Sigmoid colon (tissue), 7 donors: ENCODE measurements at places on chromosomes 5 and 9. TPM values are rescaled to one million over a fixed set of nuclear protein-coding genes. Genes with fewer than 3 reads are reported as not detected.

TMCO6 gene
- total RNA-seq: 32.6 TPM

PCDHGB7 gene
- total RNA-seq: 19.4 TPM

ORM2 gene
- not detected for total RNA-seq

FOXE1 gene
- total RNA-seq: not detected

ALDOB gene
- total RNA-seq: not detected

TNFSF15 gene
- total RNA-seq: 10.7 TPM

SLC36A3 gene
- total RNA-seq: not detected

NSA2 gene
- 157 TPM for total RNA-seq

NAIF1 gene
- total RNA-seq: 5.8 TPM

OTP gene
- not detected for total RNA-seq

CSF1R gene
- 44.4 TPM for total RNA-seq

PCDHB11 gene
- 1.8 TPM for total RNA-seq

- no peaks in the 10 kb centered on the region for H3K36me3 ChIP-seq
- DNase-seq: no peak
- H3K4me3 ChIP-seq: no peak overlapping the region
- no peaks in the 10 kb centered on the region for H3K27me3 ChIP-seq
- no peaks in the 10 kb centered on the region for H3K4me1 ChIP-seq
Measured at GRCh38 chr5:74373076-74373475, 267.5 kb downstream of the ENC1 start.

GRCh38 chr5:24026288-24026687 lies 518.9 kb downstream of the PRDM9 start:
- no peak for DNase-seq
- H3K4me1 ChIP-seq: no peaks in the 10 kb centered on the region
- H3K4me3 ChIP-seq: no peak overlapping the region

DNA sequence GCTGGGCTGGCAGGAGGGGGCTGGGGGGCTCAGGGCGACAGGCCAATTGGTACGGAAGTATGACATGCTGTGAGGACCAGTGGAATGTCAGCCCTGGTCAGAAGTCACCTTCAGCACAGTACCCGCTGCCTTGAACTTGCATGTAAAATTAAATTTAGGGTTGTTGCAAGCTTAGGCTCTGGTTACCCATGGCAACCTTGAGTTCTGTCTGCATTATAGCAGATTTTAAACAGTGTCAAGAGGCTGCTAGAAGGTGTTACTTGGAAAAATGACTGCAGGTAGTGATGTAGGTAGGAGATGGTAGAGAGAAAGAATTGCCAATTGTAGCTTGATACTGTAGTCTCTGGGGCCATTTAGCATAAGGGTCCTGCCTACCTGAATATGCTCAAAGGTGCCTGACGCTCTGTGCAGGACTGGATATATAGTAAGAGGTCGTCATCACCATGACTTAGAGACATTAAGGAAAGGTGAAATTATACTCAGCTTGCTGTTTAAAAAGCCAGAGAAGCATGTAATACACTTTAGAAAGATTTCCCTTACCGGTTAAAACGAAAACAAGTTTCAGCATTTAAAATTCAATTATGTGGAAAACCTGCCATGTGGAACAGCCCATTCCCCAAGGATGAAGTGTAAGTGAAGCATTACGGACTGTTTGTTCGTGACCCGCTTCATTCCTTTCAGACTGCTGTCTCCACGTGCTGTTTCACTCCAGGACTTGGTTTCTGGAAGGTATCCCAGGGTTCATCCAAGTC lies 169.0 kb downstream of the PDZD2 start:
- H3K36me3 ChIP-seq: no peaks in the 10 kb centered on the region
- no peaks in the 10 kb centered on the region for H3K27me3 ChIP-seq
- no peak overlapping the region for H3K4me3 ChIP-seq
- H3K27ac ChIP-seq: no peak overlapping the region

DNA sequence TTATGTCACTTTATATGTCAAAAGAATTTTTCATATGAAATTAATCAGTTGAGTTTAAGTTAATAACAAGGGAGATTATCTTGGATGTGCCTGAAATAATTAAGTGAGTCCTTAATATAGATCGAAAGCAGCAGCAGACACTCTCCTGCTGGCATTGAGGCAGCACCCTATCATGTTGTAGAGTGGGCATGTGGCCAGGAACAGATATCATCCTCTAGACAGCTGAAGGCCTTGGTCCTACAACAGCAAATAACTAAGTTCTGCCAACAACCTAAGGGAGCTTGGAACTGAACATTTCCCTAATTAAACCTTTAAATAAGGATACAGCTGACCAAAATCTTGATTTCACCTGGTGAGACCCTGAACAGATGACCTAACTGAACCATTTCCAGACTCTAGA lies 25.8 kb upstream of the UGT3A1 start:
- no peak overlapping the region for H3K27ac ChIP-seq
- no peak for DNase-seq

- H3K4me3 ChIP-seq: no peak overlapping the region
- H3K36me3 ChIP-seq: no peaks in the 10 kb centered on the region
- DNase-seq: no peak
- no peaks in the 10 kb centered on the region for H3K27me3 ChIP-seq
- H3K4me1 ChIP-seq: no peaks in the 10 kb centered on the region
Measured at GRCh38 chr5:11289208-11289607, 528.2 kb upstream of the DAP start.

GRCh38 chr5:53069626-53070025 lies 39.9 kb downstream of the MOCS2 start:
- no peak for DNase-seq
- no peaks in the 10 kb centered on the region for H3K27me3 ChIP-seq
- H3K4me1 ChIP-seq: no peaks in the 10 kb centered on the region
- H3K4me3 ChIP-seq: no peak overlapping the region

DNA sequence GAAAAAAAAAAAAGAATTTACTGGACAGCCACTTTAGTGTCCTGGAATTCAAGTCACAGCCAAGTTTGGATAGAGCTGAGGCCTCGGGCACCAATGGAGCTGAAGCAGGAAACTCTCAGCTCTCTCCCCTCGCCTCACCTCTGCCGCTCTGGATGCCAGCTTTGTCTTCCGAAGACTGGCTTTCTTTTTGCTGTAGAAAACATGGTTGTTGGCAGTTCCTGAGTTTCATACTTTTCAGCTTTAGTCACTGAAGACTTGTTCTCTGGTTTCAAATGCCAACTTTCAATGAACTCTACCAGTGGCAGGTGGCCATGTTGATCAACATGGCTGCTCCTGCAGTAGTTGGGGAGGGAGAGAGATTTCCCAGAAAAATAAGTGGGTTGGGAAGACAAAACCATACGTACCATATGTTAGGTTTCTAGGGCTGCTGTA lies 142.2 kb downstream of the SNX18 start:
- no peaks in the 10 kb centered on the region for H3K27me3 ChIP-seq
- H3K4me1 ChIP-seq: peaks cover 29% of the 10 kb centered on the region
- no peaks in the 10 kb centered on the region for H3K36me3 ChIP-seq
- DNase-seq: peak; percentile 72
- no peak overlapping the region for H3K4me3 ChIP-seq

GRCh38 chr9:110278080-110278707 lies 21.9 kb upstream of the TXN start:
- no peaks in the 10 kb centered on the region for H3K36me3 ChIP-seq
- no peak for DNase-seq
- H3K4me1 ChIP-seq: no peaks in the 10 kb centered on the region
- no peak overlapping the region for H3K27ac ChIP-seq
- no peaks in the 10 kb centered on the region for H3K27me3 ChIP-seq

DNA sequence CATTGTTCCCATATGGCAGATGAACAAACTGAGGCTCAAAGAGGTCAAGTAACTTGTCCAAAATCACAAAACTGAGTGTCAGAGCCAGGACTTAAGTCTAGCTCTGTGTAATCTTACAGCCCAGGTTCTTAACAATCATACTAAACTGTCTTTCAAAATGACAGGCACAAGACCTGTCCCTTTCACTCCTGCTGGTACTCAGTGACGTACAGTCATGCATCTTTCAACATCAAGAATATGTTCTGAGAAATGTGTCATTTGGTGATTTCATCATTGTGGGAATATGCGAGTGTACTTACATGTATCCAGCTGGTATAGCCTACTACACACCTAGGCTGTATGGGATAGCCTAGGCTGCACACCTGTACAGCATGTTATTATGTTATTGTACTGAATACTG lies 646.8 kb upstream of the WWC1 start:
- no peak overlapping the region for H3K27ac ChIP-seq
- no peak overlapping the region for H3K4me3 ChIP-seq
- no peak for DNase-seq
- H3K36me3 ChIP-seq: no peaks in the 10 kb centered on the region
- no peaks in the 10 kb centered on the region for H3K27me3 ChIP-seq

DNA sequence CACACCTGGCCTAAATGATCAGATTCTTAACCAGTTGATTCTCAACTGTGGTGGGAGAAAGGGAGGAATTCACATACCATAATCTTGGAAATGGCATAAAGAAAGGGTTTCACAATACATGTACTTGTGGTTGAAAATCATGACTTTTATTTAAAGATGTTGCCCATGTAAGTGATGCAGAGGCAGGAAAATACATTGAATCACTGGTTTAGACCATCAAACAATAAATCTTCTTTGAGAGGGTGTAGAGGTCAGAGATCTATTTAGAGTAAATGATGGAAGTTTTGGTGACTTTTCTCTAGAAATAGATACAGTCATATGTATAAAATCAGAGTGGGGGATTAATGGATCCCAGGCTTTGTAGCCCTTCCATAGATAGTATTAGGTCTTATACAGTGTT lies 15.4 kb downstream of the NDUFS4 start:
- no peaks in the 10 kb centered on the region for H3K4me1 ChIP-seq
- DNase-seq: no peak
- no peaks in the 10 kb centered on the region for H3K36me3 ChIP-seq
- no peak overlapping the region for H3K4me3 ChIP-seq

DNA sequence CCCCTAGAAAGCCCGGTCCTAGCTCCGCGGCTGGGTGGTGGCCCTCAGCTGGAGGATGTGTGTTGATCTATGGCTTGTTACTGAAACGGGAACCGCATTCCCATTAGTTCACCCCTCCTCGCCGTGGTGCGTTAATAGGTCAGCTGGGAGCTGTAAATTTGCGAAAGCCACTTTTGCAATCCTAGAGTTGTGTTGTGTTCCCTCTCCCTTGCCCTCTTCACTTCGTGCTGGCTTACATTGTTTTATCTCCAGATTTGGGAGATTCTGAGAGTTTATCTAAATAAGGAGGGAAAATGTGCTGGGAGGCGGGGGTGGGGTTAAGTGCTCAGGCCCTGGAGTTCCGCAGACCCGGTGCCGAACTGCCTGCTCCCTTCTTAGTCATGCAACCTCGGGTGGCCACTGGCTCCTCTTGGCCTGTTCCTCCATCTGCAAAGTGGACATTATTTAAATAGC lies 62.8 kb downstream of the HMCN2 start:
- peak overlapping the region; percentile 86 for H3K27ac ChIP-seq
- H3K4me1 ChIP-seq: peaks cover 68% of the 10 kb centered on the region
- no peaks in the 10 kb centered on the region for H3K27me3 ChIP-seq

DNA sequence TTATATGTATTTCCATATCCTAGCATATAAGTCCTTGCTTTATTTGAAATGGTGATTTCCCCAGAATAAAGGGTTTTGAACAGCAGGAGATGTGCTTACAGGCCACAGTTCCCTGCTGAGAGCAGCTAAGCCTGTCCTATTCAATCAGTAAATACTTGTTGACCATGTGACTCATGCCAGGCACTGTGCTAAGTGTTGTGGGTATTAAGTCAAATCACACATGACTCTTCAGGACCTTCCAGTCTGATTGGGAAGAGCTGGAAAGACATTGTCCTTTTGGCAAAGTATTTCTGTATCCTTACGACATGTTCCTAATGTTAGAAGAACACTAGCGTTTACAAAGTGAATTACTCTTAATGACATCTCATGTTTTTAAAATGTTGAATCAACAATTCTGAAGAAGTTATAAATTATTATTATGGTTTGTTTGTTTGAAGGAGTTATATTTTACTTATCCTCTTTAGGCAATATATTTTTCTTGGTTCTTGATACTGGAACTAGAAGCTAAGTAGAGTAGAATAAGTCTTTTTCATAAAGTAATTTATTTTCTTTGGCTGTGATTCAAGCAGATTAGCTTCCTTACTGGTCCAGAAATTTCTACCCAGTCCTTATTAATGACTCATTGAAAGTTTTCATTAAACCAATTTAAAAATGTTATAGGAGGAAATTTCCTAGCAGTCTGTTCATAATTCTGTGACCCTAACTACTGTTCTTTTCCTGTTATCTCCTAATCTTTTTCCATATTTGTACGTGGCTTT lies 82.1 kb downstream of the GAPVD1 start:
- no peaks in the 10 kb centered on the region for H3K27me3 ChIP-seq
- no peaks in the 10 kb centered on the region for H3K4me1 ChIP-seq
- peaks cover 7% of the 10 kb centered on the region for H3K36me3 ChIP-seq
- DNase-seq: no peak
- H3K27ac ChIP-seq: no peak overlapping the region

DNA sequence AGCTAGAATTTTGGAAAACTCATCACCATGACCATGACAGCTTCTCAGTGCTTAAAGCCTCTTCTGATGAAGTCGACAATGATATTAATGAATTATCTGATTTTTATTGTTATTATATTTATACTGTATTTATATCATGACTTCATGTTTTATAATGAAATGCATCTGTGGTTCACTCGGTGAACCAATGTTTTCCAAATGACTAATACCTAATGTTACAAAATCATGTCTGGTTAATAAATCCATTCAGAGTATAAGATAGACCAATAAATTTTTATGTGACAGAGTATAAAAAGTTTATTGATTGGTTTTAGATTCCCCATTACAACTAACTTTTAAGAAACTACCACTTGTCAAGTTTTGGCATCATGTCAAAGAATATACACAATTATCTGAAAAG lies 416.5 kb downstream of the MLLT3 start:
- H3K27ac ChIP-seq: no peak overlapping the region
- no peaks in the 10 kb centered on the region for H3K4me1 ChIP-seq
- no peak for DNase-seq
- no peaks in the 10 kb centered on the region for H3K27me3 ChIP-seq
- H3K36me3 ChIP-seq: no peaks in the 10 kb centered on the region
- no peak overlapping the region for H3K4me3 ChIP-seq

GRCh38 chr9:126692759-126693427 lies 79.2 kb downstream of the LMX1B start:
- peaks cover 21% of the 10 kb centered on the region for H3K27me3 ChIP-seq
- no peak overlapping the region for H3K27ac ChIP-seq
- no peak overlapping the region for H3K4me3 ChIP-seq

GRCh38 chr5:137040641-137041340 lies 458.3 kb downstream of the SPOCK1 start:
- no peaks in the 10 kb centered on the region for H3K27me3 ChIP-seq
- no peak overlapping the region for H3K27ac ChIP-seq
- no peak for DNase-seq
- no peak overlapping the region for H3K4me3 ChIP-seq

GRCh38 chr5:110034056-110034600 lies 344.4 kb downstream of the MAN2A1 start:
- H3K4me1 ChIP-seq: peaks cover 11% of the 10 kb centered on the region
- no peaks in the 10 kb centered on the region for H3K27me3 ChIP-seq
- DNase-seq: no peak
- H3K36me3 ChIP-seq: no peaks in the 10 kb centered on the region
- no peak overlapping the region for H3K27ac ChIP-seq

GRCh38 chr9:94908583-94909249 lies 182.2 kb downstream of the AOPEP start:
- H3K27me3 ChIP-seq: no peaks in the 10 kb centered on the region
- DNase-seq: no peak
- no peaks in the 10 kb centered on the region for H3K36me3 ChIP-seq
- peaks cover 31% of the 10 kb centered on the region for H3K4me1 ChIP-seq
- H3K4me3 ChIP-seq: no peak overlapping the region
- H3K27ac ChIP-seq: peak overlapping the region; percentile 64

GRCh38 chr9:88979021-88979420 lies 12.2 kb upstream of the S1PR3 start:
- H3K27ac ChIP-seq: peak overlapping the region; percentile 64
- H3K36me3 ChIP-seq: no peaks in the 10 kb centered on the region
- no peak overlapping the region for H3K4me3 ChIP-seq
- no peaks in the 10 kb centered on the region for H3K4me1 ChIP-seq
- no peaks in the 10 kb centered on the region for H3K27me3 ChIP-seq
- no peak for DNase-seq
